Effector CD4-positive, alpha-beta T cell (primary cell): ENCODE measurements at places on chromosomes 5 and 9.

DNA sequence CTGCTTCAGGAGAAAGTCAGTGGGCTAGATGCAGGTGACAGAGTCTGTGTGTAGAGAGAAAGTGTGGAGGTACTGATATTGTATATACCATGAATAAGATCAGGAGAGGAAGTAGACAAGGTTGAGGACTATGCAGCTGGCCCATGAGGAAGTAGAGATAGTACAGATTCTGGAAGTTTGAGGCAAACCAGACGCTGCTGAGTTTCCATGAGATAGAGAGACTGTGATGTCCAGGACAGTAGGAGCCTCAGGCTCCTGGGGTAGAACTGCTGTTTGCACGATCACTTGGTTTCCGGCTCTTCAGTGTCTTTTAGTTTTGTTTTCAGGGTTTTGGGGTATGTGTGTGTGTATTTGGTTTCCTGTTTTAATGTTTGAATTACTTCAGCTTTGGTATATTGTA, 13.6 kb downstream of the OTULINL start:
- DNase-seq = no peak

- peak; percentile 67 for DNase-seq
Measured at GRCh38 chr5:138449501-138450239, 10.8 kb downstream of the REEP2 start.

DNA sequence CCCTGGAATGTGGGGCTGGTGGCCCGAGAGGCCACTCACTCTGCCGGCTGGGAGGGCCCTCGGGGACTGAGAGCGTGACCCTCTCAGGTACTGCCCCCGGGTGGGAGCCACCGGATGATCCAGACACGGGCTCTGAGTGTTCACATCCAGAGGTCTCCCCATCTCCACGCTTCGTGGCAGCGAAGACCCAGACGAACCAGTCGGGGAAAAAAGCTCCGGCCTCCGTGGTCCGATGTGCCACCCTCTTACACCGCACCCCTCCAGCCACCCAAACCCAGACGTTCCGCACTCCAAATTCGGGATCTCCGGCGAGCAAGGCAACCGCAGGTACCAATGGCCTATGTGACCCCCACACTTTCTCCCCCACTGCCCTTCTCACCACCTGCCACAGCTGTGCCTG, 49.5 kb downstream of the AMBP start:
- no peak for DNase-seq

DNA sequence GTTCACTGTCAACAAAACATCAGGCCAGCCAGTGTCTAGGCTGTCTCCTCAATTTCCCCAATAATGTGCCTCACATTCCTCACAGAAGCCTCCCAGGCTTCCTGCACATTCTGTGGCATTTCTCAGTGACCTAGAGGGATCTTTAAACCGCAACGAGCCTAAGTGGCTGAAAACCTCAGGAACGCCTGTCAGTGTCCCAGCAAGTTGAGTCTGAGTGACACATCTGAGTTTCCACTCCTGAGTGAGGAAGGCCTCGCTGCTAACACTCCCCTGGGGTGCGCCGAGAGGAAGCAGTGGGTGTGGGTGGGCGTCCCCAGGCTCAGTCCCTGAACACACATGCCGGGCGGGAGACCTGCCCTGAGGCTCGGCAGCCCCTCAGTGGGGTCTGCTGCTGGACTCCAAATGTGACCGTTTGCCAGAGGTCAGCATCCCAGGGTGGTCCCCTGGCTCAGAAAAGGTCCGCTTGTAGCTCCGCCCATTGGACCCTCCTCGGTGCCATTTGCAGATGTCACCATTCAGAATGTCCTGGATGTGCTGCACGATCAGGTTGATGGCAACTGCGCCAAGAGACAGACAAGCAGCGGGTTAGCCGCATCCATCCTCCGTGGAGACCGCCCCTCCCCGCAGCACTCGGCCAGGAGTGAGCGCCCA, 6.3 kb downstream of the UCK1 start:
- DNase-seq = no peak

- no peak for DNase-seq
Measured at GRCh38 chr9:133823189-133824105, 85.3 kb upstream of the SARDH start.

DNA sequence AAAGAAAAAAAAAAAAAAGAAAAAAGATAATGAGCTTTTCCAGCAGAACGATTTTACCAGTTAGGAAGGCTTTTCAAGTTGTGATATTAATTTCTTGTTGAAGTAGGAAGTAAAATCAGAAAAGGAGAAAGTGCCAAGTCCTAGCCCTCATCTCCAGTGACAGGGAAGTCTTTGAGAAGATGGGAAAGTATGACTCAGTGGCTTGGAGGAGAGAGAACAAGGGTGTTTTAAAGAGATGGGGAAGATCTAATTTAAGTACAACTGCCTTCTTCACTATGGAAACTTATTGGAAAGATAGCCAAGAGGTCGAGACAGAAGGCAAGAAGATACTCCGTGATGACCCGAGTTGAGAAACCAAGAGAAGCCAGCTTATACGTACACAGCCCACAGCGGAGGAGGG, 22.6 kb downstream of the FGF1 start:
- DNase-seq = no peak

- DNase-seq = no peak
Measured at GRCh38 chr9:74245866-74246497, 251.2 kb upstream of the RORB start.

GRCh38 chr5:107389130-107389774, 281.5 kb downstream of the EFNA5 start:
- DNase-seq = no peak

DNA sequence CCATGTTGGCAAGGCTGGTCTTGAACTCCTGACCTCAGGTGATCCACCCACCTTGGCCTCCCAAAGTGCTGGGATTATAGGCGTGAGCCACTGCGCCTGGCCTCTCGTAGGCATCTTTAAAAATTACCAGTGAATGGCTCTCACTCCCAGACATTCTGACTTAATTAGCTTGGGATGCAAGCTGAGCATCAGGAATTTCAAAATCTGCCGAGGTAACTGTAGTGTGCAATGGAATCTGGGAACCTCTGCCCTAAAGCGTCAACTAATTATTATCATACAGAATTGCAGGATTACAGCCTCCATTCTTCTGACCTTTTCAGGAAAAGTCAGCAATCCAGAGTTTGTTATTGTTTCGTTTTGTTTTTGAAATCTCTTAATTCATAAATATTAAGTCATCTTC, 213.4 kb upstream of the DMAC1 start:
- no peak for DNase-seq

DNA sequence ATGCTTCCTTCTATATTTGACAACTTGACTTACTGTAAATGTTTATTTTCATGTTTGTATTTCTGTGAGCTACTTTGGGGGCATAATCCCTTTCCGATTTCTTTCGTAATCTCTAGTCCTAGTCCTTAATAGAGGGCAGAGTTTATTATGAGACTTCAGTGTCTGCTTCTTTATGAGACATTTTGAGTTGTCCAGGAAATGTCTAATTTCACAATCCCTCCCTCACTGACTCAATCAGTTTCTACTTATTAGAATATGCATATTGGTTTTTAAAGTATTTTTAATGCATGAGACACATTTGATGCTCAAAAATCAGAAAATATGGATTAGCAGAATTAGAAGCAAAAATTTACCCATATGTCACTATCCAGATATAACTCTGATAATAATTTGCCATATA, 160.9 kb downstream of the FOCAD start:
- DNase-seq = no peak

- no peak for DNase-seq
Measured at GRCh38 chr5:10892147-10892910, 131.3 kb upstream of the DAP start.

DNA sequence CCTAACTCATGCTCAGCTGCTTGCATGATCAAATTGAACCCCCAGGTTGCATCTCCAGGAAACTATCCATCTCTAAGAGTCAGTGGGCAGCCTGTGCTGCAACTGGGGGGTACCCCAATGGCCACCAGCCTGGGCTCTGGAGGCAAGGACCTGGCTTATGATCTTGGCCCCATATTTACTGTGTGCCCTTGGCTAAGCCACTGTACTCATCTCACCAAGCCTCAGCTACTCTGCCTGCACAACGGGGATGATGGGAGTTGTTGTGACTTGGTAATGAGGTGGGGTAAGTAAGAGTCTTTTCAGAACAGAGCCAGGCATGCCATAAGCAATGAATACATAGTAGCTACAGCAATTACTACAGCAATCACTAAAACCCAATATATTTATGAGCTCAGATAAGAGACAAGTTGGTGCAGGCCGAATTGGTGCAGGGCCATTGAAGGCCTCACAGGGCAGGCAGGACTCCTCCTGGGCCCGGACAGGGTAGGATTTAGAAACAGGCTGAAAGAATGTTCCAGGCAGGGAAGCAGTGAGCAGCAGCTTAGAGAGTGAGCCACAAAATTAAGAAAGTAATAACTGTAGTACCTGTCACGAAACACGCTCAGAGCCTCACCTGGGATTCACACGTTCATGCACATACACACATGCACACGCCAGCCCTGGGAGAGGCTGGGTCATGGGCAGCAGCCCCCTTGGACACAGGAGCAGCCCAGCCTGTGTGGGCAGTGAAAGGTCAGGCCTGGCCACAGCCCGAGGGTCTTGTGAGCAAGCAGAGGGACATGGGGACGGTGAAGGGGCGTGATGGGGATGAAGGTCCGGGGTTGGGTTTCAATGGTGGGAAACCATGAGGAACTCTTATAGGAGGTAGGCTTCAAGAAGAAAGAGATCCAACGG, 74.1 kb downstream of the PAX5 start:
- DNase-seq = no peak

GRCh38 chr5:55702598-55703345, 9.4 kb downstream of the SLC38A9 start:
- DNase-seq = no peak

DNA sequence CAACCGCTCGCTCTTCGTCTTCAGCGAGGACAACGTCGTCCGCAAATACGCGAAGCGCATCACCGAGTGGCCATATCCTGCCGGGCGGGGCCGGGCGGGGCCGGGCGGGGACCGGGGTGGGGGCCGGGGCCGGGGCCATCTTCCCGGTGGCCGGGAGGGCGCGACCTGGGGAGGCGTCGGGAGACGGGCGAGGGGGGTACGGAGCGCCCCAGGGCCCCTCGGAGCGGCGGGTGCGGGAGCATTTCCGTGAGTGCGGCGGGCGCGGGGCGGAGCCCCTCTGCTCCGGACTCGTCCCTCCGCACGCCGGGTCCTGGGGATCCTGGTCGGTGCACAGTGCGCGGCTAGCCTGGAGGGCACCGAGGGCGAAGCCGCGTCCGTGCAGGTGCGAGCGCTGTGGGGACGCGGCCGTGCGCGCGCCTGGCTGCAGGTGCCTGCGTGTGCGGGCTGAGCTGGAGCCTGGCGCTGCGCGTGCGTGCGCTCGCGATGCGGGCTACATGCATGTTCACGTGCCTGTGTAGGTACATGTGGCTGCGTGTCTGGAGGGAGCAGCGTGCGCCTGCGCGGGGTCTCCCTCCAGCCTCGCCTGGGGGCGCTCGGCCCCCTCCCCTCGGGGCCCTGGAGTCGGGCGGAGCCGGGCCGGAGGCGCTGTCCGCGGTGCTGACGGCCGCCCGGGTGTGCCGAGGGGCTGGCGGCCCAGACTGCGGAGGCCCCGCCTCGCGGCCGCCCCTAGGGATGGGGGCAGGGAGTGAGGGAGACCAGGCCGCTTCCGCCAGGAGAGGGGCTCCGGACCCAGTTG, 762 bp downstream of the CACNA1B start:
- DNase-seq = no peak

- no peak for DNase-seq
Measured at GRCh38 chr9:563200-563599, 278.3 kb upstream of the DMRT1 start.

DNA sequence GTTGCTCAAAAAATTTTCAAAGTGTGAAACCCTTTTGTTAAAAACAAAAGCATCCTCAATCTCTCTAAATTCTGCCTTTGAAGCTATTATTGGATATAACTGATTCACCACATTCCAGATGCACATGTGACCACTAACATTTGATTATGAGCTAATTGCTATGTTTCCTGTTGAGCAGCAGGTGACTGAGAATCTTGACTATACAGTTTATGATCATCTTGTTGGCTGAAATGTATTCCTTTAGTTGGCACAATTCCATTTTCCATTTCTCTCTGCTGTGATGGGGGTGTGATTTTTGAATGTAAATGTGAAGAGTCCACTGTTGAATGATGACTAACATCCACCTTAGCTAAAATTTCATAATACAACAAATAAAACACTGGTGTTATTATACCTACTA, 10.7 kb downstream of the LYSMD3 start:
- DNase-seq = no peak

GRCh38 chr5:178475422-178475821, 114.8 kb downstream of the COL23A1 start:
- DNase-seq = no peak

GRCh38 chr5:10536931-10537579, 26.8 kb upstream of the ANKRD33B start:
- no peak for DNase-seq
